ENCODE measurements at places on chromosomes 2 and 18.

GRCh38 chr2:85892216-85892944, 3.6 kb upstream of the ST3GAL5 start:
- DNase-seq, result no peak

DNA sequence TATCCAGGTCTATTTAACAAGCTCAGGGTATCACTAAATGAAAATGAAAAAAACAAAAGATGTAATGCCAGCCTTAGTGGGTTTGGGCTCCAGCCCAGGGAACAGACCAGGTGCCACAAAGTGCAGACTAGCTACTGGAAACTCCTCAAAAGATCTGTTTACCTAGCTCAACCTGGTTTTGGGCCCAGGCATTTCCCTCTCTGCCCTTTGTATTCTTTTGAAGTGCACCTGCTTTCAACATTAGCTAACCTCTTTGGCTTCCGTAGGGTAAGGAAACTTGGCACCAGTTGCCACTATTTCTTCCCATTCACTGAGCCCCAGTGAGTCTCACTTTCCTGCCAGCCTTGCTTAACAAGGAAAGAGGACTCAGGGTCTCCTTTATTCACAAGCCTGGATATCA, 123.6 kb upstream of the CDCA7 start:
- DNase-seq, result no peak

- peak; percentile 79 for DNase-seq
Observed at GRCh38 chr18:23498877-23499276, 4.4 kb upstream of the RMC1 start.

DNA sequence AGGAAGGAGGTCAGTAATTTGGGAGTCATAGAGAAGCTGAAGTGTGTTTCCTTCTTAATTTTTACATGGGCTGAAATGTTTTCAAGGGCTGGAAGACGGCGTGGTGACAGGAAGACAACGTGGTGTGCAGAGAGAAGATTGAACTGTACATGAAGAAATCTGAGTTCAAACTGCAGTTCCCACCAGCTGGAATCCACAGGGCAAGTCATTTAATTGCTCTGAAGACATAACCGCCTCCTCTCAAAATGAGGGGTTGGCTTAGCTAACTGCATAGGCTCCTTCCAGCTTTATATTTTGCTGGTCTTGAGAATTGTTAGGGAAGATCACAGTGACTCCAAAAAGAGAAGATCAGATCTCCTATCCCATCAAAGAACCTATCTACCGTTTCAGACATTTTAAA, 103.9 kb downstream of the SLC8A1 start:
- DNase-seq, result no peak

- DNase-seq, result peak; percentile 73
Observed at GRCh38 chr2:161238560-161239325, 69.5 kb upstream of the PSMD14 start.

GRCh38 chr2:95058466-95058988, 33.0 kb downstream of the MAL start:
- DNase-seq, result no peak

- no peak for DNase-seq
Observed at GRCh38 chr2:215612786-215613185, 176.9 kb upstream of the FN1 start.

GRCh38 chr2:116787848-116788247, 1026.6 kb upstream of the DDX18 start:
- DNase-seq, result no peak

DNA sequence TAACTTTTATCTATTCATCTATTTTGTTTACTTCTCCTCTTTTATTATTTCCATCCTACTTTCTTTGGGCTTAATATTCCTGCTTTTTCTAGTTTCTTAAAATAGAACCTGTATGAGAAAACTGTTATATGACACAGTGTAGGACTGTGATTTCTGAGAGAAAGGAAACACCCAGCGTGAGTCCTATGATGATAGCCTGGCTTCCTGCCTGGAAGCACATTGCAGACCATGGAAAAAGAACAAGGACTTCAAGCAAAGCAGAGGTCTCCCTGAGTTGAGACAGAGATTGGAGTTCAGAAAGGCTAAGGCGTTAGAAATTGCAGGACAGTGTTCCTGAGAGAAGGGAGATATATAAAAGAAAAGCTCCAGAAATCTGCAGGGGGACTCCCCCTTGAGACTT, 7.8 kb downstream of the RBM44 start:
- no peak for DNase-seq

GRCh38 chr18:55286257-55286825, 301.7 kb downstream of the TCF4 start:
- DNase-seq, result no peak

GRCh38 chr2:103176294-103176915, 414.6 kb downstream of the TMEM182 start:
- DNase-seq, result no peak

GRCh38 chr2:173983391-173983871, 18.3 kb upstream of the SP3 start:
- no peak for DNase-seq

DNA sequence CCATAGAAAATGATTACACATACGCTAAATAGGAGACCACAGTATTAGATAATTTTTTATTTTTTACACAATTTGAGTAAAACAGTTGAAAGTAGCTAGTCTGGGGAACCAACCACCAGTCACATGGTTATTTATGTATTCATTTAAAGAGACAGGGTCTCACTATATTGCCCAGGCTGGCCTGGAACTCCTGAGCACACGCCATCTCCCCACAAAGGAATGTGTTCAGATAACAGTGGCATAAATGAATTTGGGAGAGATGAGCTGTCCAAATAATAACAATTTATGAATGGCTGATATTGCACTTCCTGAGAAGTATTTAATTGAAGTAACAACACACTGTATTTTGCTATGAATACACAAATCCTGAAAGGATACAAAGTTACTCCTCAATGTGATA, 39.7 kb downstream of the KIDINS220 start:
- DNase-seq, result no peak

- DNase-seq, result no peak
Observed at GRCh38 chr18:55000529-55000928, 41.3 kb upstream of the CCDC68 start.

- DNase-seq, result peak; percentile 61
Observed at GRCh38 chr2:23532391-23533337, 147.7 kb downstream of the KLHL29 start.

DNA sequence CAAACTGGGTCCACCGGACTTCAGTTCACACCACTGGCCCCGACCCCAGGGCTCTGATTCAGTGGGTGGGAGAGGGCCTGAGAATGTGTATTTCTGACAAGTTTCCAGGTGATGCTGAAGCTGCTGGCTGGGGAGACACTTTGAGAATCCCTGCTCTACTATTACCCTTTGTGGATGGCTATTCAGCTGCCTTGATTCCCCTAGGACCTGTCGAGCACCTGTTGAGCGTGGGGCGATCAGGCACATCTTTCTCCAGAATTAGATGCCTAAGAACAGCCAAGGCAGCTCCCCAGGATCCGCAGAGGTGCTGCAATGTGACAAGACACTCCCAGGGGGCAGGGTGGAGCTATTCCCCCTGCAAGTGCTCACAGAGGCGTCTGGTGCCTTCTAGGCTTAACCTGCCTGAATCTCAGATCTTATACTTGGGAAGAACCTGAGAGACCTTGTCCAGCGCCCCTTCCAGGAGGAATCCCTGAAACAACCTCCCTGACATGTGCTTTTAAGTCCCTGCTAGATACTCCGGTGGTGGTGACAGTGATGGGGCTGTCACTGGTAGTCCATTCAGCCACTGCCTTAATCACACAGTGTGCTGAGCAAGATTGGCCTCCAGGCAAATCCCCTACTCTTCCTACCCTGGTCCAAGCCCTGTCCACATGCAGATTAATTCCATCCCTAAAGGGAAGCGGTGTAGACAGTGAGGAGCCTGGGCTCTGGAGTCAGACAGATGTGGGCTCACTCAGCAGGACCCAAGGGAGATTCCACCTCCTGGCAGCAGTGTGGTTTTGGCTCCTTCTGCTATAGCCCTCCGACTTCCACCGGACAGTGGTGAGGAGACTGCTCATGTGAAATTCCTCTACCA, 43.4 kb upstream of the OTOF start:
- DNase-seq, result peak; percentile 37

- DNase-seq, result no peak
Observed at GRCh38 chr2:37037771-37038170, 46.4 kb downstream of the HEATR5B start.

- DNase-seq, result peak; percentile 45
Observed at GRCh38 chr2:119760237-119760955, 674 bp downstream of the PTPN4 start.

DNA sequence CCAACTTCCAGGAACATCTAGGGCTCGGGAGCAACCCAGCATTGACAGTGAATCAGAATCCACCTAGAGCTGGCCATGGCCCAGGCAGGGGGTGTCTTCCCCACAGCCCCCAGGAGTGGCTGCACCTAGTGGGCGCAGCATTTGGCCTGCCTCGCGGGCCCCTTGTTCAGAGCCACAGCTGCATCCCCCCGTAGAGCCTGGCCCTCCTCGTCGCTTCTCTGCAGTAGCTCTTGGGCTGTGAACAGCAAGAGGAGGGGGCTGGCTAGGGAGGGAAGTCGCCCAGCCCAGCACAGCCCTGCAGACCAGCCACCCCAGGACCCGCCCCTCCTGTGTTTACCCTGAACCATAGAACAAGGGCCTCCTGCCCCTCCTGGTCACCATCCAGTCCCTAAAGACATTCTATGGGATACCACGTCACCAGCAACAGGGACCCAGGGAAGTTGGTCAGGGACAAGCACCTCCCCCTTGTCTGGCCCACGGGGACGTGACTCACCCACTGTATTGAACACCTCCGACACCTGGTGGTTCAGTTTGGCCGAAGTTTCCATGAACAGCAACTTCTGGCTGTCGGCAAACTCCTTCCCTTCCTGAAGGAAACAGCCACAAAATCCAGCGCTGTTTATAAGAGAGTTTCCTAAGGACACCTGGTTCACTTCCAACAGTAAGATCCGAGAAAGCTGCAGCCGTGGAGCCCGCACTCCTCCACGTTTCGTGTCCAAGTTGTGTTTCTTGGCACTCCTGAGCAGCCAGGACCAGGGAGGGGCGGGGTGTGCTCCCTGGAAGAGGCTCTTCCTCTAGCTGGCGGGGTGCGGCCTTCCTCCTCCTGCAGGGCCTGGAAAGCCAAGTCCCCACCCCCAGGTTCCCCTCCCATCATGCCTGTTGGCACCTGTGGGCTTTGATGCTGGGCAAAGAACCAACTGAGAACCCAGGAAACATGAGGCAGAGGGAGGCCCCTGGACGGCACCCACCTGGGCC, 8.8 kb downstream of the PRLH start:
- DNase-seq, result no peak

DNA sequence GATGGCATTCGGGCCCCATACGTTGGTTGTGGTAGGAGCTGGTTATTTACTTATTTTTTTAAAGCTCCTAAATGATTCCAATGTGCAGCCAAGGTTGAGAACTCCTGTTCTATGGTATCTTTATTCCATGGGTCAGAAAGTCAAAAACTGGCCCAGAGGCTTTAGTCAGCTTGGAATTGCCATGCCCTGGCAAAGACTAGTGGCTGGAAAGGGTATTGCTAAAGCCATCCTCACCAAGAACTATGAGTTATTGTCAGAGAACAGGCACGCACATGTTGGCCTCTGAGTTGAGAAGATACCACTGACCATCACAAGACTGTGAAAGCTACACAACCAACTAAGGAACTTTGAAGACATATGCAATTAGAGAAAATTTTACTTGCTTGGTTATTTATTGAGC, 47.9 kb upstream of the ACMSD start:
- no peak for DNase-seq

DNA sequence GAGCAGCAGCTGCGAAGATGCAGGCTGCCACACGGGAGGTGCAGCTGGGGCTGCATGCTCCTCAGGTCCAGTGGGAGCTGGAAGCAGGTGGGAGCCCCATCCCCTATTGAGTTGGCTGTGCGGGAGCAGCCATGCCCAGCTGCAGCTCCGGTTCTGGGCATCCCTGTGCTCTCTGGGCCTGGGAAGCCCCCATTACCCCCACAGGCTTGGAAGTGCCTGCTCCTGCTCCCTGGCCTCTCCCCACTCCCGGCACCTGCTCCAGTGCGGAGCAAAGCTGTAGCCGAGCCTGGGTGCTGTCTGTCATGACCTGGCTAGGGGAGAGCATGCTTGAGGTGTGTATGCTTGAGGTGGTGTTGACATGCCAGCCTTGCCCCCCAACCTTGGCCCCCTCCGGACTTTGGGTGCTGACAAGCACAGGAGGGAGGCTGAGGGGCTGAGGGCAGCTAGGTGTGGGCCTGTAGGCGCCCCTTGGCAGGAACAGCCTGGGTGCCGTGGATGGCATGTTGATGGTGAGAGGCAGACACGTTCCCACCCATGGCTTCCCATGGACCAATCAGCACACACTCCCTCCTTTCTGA, 21.5 kb downstream of the ANKRD29 start:
- DNase-seq, result no peak

GRCh38 chr2:197204519-197205250, 105.9 kb downstream of the ANKRD44 start:
- no peak for DNase-seq

- no peak for DNase-seq
Observed at GRCh38 chr18:70991577-70991976, 702.7 kb downstream of the SOCS6 start.

GRCh38 chr2:117703858-117704257, 110.6 kb upstream of the DDX18 start:
- DNase-seq, result no peak

GRCh38 chr18:54440292-54440691, 82.6 kb downstream of the C18orf54 start:
- DNase-seq, result no peak

DNA sequence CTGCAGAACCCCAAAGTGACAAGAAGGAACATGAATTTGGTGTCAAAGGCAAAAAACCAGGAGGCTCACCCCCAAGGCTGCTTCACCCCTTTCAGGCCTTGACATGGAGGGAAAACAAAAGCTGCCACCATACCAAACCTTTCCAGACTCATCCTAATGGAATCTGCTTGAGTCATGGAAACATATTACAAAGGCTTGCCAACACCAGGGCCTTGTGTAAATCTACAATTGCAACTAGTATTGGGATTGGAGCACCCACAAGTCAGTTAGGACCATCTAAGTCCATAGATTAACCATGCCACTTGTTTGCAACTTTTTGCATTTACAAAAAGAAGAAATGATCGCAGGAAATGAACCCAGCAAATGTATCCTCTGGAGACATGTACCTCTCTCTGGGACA, 297.6 kb downstream of the CDCA7 start:
- no peak for DNase-seq

GRCh38 chr2:237289139-237289538, 124.8 kb downstream of the COL6A3 start:
- DNase-seq, result no peak

- no peak for DNase-seq
Observed at GRCh38 chr2:85156153-85156552, 23.0 kb downstream of the TCF7L1 start.

DNA sequence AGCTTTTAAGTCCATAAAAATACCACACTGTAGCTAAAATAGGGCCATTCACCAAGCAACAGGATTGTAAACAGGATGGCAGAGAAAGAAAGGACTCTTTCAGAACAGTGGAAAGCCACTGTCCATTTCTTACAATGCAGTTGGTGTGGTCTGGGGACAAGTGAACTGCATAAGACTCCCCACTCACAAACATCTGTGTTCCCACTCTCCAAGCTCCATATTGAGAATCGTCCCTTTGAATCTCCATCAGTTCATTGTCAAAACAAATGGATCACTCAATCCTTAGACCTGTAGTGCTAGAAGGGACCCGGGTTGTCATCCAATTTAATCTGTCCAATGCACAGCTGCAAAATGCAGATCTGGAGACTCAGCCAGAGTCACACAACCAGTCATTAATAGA, 347.4 kb upstream of the KLHL29 start:
- DNase-seq, result no peak
